Cerebellum (tissue), 4 donors: ENCODE measurements at places on chromosomes 1 and 21. TPM values are rescaled to one million over a fixed set of nuclear protein-coding genes. Genes with fewer than 3 reads are reported as not detected.

DNA sequence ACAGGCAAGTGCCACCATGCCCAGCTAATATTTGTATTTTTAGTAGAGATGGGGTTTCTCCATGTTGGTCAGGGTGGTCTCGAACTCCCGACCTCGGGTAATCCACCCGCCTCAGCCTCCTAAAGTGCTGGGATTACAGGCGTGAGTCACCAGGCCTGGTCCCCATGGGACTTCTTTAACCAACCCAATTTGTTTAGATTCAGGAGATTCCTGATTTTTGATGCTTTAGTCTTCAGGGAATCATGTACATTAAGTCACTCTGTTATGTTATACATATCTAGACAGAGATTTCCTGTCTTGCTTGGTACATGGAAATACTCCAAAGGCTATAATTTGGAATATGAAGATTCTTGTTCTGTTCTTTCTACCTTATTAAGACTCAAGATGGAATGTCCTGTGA is 202.4 kb upstream of the L1TD1 start:
- no peak for DNase-seq

GRCh38 chr1:60963167-60963940 is 119.0 kb upstream of the NFIA start:
- no peak for DNase-seq

DNA sequence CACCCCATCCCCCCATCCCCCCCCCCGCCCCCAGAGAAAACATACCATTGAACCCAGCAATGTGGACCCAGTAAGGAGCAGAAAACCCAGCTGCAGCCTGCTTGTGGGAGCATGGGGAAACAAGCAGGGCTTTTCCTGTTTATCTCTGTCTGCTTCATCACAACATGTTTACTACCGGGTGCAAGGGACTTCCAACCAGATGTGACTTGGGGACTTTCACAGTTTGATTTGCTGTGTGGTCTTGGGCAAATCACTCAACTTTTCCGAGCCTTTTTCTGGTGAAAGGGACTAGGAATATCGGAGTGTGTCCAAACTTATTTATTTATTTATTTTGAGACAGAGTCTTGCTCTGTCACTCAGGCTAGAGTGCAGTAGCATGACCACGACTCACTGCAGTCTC is 3.2 kb downstream of the TMCC2 start:
- DNase-seq = no peak

DNA sequence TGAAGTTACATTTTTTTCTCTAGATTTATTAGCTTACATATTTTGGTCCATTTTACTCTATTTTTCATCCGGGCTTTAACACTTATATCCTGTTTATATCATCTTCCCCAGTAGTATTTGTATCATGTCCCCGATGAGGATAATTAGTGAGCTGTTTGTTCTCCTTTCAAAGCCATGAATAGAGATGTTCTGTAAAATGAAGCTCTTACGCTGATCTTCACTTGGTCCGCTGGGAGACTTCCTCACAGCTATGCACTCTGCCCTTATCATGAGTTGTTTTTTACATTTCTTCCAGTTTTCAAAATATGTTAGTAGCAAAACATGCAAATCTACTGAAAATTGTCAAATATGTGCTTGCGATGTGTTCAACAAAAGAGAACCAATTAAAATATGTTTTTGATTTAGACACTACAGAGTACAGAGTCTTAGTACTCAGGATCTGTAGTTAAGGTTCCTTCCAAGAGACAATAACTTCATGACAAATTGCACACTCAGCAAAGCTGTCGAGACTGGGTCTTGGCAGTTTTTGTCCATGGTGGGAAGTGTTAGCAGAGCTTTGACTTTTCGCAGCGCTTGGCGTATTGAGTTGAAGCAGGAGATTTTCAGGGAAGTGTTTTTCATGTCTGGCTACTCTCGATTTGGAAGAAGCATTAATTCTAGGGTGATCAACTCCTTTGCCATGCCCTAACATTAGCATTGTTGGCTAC is 292.0 kb upstream of the ADAMTS5 start:
- no peak for DNase-seq

DNA sequence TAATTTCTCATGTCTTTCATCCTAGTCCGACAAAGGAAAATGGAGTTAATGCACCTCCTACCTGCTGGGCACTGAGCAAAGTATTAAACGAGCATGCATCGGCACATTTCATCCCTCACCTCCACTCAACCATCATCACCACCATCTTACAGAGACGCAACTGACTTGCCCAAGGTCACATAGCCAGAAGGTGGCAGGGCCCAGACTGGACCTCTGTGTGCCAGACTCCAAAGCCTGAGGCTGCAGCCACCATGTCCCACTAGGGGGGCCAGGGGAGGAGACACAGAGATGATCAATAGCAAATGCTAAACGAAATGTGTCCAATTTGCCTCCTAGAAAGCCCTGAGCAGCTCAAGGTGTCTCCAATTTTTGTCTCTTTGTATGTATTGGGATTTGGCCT is 163.7 kb upstream of the EDN2 start:
- no peak for DNase-seq

Gene CD53
- 8.4 TPM for total RNA-seq

Gene ASAP3
- 16.2 TPM for total RNA-seq

Gene CPTP
- 10.6 TPM for total RNA-seq

Gene SGIP1
- total RNA-seq = 100 TPM

Gene KRTAP24-1
- not detected for total RNA-seq
